ENCODE measurements at places on chromosomes 12 and 14. TPM values are rescaled to one million over a fixed set of nuclear protein-coding genes. Genes with fewer than 3 reads are reported as not detected.

Gene GPR68
- 0.28 TPM for total RNA-seq

DNA sequence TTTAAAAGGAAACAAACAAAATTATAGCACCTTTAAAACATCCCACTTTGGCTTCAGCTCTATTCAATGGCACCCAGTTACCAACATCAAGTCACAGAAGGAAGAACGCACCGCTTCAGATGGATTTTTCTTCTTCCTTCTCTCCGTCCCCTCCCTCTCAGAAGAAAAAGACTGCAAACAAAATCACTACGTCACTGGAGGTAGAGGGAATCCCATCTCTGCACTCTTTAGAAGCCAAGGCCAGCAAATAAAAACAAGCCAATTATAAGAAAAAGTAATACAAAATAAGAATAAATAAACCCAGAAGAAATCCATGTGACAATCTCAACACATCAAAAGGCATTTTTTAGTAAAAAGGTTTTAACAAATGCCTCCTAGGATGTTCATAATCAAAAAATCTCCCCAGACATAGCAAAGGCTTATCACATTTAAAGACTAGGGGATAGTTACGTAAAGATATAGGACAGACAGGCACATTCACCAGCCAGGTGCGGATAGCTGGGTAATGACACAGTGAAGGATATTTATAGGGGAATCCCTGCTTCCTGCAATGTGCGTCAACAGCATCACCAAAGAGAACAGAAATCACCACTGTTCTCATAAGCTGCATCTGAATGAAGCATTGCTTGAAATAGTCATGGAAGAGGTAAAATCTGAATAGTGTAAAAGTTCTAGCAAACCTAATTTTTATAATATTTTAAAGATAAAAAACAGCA lies 89.4 kb downstream of the R3HDM2 start:
- DNase-seq: no peak

Gene KRT79
- not detected for total RNA-seq

- DNase-seq: no peak
Measured at GRCh38 chr12:120847814-120848213, 56.3 kb downstream of the SPPL3 start.

- DNase-seq: no peak
Measured at GRCh38 chr12:64791036-64791435, 31.8 kb upstream of the GNS start.

GRCh38 chr14:85533023-85533860 lies 3.3 kb downstream of the FLRT2 start:
- no peak for DNase-seq

Gene MYF6
- not detected for total RNA-seq

DNA sequence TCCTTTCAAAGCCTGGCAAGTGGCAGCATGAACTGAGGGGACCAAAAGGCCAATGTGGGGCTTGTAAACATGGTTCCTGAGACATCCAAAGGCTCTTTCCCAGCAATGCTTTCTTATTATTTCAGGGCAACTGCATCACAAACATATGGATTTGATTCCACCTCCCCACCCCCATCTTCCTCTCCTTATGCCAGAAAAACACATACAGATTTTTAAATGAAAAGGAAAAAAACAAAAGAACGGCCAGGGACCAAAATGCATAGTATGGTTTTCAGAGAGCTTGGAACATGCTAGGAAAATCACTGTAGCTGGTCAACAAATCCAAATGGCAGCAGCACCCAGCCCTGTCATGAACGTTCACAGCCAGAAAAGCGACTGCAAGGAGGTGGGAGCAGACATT lies 167.6 kb downstream of the ANO2 start:
- no peak for DNase-seq

DNA sequence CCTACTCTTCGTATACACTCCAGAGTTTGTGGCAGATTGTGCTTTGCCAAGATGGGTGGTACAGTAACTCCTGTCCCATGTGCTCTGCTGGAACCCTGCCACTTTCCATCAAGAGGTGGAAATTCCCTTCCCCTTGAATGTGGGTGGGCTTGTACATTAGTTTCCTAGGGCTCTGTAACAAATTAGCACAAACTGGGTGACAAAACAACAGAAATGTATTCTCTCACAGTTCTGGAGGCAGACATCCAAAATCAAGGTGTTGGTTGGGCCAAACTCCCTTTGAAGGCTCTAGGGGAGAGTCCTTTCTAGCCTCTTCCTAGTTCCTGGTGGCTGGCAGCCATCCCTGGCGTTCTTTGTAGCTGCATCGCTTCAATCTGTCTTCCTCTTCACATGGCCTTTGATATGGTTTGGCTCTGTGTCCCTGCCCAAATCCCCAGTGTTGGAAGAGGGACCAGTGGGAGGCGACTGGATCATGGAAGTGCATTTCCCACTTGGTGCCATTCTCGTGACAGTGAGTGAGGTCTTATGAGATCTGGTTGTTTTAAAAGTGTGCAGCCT lies 117.5 kb downstream of the VRK1 start:
- DNase-seq: no peak

Gene RIPK3
- not detected for total RNA-seq

DNA sequence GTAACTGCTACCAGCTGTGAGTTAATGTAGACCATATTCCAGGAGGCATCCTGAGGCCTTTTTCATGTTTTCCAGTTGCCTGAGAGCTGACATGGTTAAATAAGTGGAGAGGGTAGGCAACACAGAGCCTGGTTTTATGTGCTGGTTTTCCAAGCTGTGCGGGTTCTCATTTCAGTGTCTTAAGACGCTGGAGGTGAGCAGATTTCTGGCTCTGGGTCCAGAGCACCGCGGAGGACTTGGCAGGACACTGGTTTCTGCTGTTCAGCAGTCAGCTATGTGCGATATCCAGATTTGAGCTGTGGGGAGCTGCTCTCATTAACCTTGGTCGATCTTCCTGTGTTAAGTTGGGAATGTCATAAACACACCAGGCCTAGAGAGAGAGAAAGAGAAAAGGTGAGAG lies 680.8 kb downstream of the BCL11B start:
- DNase-seq: no peak

DNA sequence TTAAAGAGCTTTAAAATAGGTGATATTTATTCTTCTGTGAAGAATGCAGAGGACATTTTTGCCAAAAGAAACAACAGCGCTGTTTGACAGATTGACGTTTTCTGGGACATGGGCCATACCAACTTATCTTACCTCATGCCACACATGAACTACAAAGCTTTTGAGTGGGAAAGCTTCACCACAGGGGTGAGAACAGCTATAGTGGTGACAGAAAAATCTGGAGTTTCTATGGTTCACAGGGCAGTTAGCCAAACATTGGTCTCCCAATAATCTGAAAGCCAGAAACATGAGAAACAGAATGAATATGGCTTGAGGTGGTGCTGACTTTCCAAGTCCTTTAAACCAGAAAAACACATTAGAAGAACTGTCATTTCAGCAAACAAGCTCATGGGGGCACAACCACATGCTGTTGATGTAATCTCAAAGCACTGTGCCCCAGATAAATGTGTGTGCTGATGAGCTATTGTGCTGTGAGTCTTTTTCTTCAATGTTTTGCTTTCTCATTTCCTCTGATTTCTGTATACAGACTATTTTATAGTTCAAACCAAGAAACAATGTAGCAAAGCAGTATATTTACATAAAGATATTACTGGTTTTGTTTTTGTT lies 905.4 kb downstream of the SLC16A7 start:
- DNase-seq: no peak

Gene LGMN
- 37.2 TPM for total RNA-seq

- DNase-seq: no peak
Measured at GRCh38 chr12:480831-481816, 21.4 kb downstream of the B4GALNT3 start.

Gene AQP6
- total RNA-seq: 0.31 TPM

DNA sequence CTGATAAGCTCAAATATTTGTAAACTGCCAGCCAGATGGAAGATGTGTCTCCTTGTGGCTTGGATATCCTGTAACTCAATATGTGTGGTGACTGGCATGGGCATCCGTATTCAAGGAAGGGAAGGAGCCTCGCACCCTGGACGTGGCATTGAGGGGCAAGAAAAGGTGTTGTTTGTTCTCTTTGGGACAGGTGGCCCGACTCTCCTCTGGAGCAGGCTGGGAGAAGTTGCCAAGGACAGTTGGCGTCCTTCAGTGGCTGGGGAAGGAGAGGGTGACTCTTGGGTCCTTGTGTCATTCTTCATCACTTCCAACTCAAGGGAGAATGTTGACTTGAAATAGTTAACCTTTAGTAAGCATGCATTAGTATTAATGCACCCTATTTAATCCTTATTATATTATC lies 39.6 kb downstream of the CACNA1C start:
- DNase-seq: no peak

Gene CCER1
- total RNA-seq: not detected

DNA sequence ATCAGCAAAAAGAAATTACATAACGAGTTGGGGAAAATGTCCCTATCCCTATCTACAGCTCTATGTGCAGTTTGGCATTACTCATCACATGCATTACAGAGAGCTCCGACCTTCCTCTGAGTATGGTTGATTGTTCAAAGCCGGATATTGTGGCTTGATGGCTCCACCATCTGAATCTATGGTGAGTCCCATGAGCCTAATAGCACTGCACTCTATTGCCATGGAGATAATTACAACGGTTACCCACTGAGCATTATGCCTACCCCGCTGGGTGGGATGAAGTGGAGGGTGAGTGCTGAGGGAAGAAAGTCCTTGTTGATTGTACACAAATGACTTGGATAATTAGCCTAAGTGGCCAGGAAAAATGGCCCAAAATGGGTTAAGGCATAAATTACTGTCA lies 800.5 kb downstream of the NRXN3 start:
- no peak for DNase-seq

DNA sequence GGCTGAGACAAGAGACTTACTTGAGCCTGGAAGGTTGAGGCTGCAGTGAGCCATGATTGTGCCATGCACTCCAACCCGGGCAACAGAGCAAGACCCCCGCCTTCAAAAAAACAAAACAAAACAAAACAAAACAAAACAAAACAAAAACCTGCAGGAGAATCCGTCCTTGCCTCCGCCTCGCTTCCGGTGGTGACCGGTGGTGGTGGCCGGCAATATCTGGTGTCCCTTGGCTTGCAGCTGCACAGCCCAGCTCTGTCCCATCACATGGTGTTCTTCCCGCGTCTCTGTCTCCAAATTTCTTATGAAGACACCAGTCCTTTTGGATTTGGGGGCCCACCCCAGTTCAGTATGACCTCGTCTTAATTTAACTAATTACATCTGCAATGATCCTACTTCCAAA lies 10.0 kb downstream of the SMIM41 start:
- DNase-seq: no peak

DNA sequence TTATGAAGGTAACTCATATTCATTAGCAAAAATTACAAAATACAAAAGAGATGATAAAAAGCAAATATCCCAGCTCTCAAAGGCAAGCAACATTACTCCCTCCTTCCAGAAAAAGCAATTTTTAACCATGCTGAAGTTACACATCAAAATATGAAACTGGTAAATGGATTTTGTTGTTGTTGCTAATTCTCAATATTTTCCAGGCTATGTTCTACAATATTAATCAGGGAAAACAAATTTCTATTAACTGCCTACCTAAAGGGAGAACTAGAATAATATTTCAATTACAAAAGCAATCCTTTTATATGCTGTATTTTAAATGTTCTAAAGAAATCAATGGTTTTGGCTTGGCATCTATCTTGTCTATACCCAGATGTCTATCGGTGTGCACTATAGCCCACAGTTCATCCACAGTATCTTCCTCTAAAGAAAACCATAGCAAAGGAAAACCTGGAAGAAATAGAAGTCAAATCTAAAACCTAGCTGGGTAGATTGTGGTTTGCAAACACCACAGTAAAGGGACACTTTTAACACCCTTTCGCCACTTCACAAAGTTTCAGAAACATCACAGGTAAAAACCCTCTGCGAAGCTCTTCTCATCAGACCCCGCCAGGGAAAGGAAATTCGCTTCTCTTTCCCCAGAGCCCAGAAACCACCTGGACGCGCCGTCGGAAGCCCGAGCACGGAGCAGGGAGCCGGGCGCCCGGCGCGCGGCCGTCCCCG lies 32.0 kb downstream of the TC2N start:
- DNase-seq: no peak

DNA sequence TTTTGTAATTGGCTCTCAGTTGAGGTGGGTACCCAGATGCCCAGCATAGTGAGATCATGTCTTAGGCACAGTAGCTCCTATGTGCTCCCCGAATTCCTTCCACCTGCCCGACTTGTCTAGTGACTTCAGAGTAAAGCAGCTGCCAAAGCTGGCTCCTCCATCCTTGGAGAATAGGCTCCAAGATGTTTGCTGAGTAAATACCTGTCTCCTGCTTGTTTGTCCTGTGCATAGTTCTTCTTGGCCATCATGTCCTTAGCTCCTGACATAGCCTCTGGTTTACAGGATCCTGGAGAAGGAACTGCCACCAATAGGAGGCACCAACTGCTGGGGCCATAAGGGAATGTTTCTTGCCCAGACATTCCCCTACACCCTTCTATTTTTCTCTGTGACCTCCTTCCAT lies 52.6 kb upstream of the CISTR start:
- no peak for DNase-seq

DNA sequence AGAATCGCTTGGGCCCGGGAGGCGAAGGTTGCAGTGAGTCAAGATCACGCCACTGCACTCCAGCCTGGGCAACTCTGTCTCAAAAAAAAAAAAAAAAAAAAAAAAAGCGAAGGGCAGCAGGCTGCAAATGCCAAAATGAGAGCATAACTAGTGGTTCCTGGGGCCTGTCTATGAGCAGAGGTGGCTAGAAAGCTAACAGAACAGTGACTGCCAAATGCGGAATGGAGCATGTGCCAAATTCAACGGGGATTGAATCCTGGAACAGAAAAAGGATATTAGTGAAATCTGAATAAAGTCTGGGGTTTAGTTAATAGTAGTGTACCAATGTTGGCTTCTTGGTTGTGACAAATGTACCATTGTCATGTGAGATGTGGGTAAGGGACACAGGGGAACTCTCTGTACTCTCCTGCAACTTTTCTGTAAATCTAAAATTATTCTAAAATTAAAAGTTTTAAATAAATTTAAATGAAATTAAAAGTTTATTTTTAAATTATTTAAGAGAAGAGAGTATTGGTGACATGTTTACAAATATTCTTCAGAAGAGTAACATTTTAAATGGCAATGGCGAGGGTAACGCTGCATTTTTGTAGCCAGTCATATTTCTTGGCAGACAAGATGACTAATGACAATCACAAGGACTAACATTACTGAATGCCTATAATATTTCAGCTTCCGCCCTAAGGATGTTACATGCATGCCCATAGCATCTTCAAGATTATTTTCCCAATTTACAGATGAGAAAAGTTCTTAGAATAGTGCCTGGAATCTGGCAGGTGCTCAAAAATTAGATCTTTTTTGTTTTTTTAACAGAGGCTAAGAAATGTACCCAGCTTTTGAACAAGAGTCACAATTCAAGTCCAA lies 28.9 kb upstream of the NUDT4 start:
- no peak for DNase-seq

DNA sequence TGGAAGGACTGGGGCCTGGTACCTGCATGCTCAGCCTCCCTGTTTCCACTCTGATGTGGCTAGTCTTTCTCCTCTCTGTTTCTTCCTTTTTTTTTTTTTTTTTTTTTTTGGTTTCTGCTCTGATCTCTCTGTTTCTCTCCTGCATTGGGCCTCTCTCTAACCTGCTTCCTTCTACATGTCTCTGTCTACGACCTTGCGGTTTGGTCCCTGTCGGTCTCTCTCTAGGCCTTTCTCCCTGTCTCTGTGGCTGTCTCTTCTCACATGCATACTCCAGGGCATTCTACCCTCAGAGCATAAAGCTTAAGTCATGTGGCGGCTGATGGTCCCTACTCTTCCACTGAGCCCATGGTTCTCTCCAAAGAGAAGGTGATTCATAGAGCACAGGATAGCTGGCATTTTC lies 1096.6 kb downstream of the BCL11B start:
- no peak for DNase-seq

GRCh38 chr12:98416845-98417244 lies 98.5 kb upstream of the TMPO start:
- no peak for DNase-seq
